Type B pancreatic cell (in vitro differentiated cells): ENCODE measurements at places on chromosomes 7 and 10.

DNA sequence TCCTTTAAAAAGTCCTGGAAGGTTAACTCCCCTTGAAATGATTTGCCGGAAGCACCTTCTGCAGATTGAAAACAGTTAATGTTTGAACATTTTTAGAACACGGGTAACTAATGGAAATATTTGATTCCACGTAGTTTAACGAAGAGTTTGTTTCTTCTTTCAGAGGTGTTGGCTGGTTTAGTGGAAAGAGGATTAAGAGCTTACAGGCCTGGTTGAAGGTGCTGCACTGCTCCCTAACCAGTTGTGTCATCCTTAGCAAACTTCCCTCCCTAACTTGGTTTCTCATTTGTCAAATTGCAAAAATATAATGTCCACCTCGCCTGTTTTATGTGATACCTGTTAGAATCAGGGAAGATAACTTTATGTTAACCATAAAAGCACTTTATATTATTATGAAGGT, 243.0 kb upstream of the FZD8 start:
- no peak for DNase-seq

- DNase-seq: no peak
Measured at GRCh38 chr7:144738708-144739314, 97.0 kb downstream of the TPK1 start.

DNA sequence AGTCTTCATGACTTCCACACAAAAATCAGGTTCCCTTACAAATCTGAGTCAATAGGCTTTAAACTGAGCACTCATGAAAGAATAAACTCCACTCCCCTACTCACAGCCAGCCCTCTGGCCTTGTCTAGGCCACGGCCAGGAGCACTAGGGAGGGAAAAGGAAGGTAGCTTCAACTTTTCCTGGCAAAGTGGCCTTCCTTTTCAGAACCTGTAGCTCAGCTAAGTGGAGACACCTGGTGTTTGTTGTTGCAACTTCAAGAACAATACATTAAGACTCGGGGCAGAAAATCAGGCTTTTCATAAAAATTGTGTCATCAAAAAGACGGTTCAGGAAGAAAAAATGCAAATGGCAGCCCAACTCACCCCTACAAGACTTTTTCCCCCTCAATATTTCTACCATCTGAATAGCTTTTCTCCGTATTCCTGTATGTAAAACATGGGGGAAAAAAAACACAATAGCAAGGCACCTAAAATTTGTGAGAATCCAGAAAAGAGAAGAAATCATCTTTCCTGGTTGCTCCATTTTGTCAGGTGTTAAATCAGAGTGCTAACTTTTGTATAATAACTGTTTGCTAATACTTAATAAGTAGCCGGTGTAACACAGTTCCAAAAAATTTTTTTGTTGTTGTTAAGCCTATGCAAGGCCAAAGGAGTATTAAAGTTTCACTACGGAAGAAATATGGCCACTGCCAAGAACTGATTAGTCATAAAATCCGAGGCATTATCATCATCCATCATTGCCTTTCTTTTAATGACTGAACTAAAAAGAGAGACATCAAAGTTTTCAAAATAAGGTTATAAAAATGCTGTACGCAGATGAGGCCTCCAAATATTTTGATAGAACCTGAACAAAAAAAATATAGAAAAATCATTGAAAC, 66.2 kb upstream of the ARID5B start:
- no peak for DNase-seq

DNA sequence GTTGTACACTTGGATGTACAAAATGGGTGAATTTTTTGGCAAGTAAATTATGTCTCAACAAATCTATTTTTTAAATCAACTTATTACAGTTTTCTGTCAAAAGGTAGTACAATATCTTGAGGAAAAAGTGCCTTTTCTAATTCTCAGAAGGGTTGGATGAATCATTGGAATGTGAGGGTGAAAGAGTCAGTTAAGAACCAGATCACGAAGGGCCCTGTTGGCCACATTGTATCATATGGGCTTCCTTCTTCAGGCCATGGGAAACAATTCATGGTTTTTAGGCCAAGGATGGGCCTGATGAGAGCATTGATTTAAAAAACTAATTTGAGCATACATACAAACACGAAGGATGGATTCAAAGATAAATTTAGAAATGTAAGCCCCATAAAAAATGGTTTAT, 503.7 kb downstream of the TNS3 start:
- DNase-seq: no peak

GRCh38 chr10:61757525-61758397, 95.0 kb downstream of the CABCOCO1 start:
- no peak for DNase-seq

DNA sequence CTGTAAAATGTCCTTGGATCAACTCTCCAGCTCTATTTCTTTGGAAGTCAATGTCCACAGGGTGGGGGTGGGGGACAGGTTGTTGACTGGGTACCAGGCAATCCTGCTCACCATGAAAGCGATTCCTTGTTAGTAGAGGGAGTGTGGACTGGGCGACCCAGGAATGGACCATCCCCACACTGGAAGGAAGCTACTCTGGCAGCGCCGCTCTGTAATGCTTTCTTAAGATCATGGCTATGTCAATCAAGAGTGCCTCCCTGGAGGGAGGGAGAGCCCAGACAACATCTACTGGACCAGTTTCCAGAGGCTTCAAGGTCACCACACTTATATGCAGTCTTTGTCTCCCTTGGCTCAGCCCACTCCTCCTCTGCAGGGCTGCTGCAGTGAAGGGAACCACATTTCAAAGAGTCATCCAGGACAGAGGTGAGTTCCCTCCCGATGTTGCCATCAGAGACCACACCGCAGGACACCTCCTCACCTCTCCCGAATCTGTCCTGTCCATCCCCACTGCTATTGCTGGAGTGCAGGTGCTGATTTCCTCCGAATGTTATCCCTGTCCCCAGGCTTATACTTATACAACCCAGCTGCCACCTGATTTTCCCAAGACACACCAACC, 6.9 kb downstream of the GIMAP5 start:
- DNase-seq: no peak

- no peak for DNase-seq
Measured at GRCh38 chr7:116951366-116952292, 1.7 kb upstream of the ST7 start.

DNA sequence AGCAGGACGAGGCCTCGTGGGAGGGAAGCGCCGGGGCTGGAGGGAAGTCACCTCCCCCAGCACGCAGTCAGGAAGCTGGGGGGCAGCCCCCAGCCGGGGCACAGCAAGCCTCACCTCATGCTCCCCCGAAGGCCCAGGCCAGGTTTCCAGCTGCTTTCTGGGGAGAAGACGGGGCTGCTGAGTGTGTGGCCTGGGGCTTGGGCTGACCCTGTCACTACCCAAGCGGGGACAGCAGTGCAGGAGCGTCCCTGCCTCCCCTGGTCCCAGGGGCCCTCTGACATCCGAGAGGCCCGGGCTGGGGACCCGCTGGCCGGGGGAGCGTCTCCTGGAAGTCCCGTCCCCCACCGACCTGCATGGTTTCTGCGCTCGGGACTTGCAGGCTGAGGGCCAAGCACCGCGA, 19.7 kb upstream of the NKX6-2 start:
- DNase-seq: no peak

DNA sequence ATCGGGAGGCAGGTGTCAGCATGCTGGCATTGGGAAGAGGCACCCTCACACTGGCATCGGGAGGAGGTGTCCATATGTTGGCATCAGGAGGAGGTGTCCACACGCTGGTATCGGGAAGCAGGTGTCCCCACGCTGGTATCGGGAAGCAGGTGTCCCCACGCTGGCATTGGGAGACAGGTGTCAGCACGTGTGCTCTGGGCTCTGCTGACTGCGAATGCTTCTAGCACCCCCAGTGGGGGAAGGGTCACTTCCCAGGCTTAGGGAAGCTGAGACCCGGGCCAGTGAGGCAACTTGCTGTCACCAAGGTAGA, 92.5 kb upstream of the IKZF1 start:
- DNase-seq: no peak

- no peak for DNase-seq
Measured at GRCh38 chr10:79063071-79063491, 5.7 kb upstream of the ZMIZ1 start.

DNA sequence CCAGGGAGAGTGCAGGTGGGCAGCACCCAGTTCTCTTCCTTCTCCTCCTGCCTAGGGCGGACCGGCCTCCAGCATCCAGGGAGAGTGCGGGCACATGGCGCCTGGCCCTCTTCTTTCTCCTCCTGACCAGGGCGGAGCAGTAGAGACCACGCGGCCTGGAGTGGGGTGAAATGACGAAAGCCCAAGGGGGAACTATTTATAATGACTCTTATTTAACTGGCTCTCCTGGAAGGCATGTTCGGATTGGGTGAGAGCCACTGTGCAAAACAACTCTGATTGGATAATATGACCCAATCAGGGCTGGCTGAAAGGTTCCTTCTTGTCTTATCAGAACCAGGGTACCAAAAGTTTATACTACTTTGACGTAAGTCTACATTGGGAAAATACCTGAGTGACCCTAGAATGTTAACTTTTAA, 63.1 kb downstream of the ZNF37A start:
- no peak for DNase-seq

DNA sequence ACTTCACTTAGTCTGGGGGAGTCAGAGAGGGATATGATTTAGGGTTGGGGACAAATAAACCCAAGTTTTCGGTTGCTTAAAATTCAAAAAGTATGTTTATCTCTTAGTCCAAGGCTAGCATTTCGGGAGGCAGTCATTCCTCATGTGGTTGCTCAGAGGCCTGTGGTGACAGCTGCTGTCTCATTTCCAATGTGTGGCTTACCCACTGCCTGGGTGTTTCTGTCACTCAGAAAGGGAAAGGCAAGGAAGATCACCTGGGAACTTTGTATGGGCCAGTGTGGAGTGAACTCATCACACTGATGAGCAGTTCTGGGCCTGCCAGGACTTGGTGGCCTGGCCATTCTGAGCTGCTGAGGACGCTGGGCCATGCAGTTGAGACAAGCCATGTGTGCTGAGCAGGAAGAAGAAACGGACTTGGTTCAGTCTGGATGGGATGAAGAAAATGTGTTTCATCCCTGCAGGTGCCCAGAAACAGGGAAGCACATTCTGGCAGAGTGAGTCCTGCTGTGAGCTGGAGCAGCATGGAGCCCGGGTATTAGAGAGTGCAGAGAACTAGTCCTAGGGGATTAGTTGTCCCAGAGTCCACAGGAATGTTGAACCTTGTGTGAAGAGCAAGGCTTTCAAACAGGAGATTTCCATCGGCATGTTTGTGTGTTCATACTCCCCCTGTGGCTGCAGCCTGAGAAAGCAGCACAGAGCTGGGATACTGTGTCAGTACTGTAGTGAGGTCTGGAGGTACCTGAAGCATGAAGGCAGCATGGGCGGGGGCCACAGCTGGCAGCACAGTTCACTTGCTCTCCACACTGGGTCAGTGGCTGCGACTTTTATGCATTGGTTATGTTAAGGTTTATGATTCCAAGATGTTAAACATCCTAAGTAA, 211.1 kb upstream of the IGFBP3 start:
- no peak for DNase-seq

GRCh38 chr7:22543169-22543568, 43.2 kb upstream of the STEAP1B start:
- no peak for DNase-seq

DNA sequence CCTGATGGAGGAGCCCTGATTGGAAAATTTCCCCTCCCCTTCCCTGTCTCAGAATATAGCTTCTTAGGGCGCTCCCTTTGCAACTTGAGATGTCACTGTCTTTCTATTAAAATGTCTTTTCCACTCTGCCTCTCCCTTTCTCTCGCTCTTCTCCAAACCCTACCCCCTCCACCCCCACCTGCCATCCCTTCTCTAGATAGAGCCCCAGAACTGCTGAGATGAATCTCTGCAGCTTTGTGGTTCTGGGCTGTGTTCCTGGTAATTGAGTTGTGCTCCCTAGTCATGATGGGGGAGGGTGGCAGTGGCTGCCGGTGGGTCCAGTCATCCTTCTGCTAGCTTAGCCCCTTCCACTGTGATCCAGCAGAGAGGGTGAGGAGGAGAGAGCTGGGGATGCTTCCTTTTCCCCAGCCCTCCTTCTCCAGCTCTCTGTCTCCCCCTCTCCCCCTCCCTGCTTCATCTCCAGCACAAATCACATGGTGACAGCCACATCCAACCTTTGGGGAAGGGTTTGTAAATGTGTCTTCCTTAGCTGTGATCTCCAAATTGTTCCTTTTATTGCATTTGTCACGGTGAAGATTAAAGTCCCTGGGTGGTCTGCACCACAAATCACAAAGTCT, 50.8 kb upstream of the BTRC start:
- no peak for DNase-seq

GRCh38 chr7:19080093-19080492, 37.3 kb downstream of the TWIST1 start:
- DNase-seq: no peak

DNA sequence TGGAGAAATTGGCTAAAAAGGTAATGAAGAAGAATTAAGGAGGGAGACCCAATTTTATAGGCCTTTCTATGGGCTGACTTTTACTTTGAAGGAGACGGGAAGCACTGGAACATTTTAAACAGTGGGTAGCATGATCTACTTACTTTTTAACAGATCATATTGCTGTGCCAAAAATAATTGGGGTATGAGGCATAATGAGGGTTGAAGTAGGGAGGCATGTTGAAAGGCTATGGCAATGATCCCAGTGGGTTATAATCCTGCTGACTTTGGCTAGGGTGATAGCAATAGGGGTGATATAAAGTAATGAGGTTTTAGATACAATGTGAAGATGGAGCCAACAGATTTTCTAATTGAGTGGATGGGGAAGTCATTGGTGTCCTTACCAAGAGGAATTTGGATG, 73.2 kb downstream of the GPR37 start:
- no peak for DNase-seq

GRCh38 chr10:62708569-62708968, 96.0 kb upstream of the ADO start:
- no peak for DNase-seq

DNA sequence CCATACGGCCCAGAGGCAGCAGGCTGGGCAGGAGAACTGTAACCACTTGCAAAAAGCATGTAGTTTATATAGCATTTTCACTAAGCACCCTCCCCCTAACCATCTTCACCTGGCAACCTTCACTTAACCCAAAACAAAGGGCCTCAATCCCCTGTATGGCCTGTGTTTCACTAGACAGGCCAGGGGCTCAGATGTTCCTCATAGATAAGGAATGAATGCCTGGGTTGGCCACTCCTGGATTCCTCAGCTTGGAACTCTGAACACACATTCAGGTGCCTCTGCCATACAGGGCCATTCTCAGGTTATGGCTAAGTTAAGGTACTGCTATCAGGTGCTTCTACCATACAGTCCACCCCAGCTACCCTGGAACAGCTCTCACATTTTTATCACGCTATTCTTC, 10.3 kb upstream of the TMEM168 start:
- DNase-seq: no peak

DNA sequence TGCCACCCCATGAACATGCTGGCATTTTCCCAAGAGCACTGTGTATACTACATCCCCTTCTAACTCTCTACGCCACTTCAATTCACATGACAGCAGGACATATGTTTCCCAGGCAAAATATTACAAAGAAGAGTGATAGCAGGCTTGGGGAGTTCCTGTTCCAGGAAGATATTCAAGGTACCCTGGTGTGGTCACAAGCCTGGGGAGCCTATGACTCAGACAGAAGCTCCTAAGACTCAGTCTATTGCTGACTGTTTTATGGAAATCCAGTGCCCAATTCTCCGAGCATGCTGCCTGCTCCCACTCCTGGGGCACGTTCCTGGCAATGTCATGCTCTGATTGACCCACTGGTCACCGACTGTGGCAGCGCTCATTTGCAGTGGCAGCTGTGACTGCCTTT, 23.5 kb upstream of the ABLIM1 start:
- DNase-seq: no peak
